ENCODE measurements at places on chromosomes 7 and 10.

DNA sequence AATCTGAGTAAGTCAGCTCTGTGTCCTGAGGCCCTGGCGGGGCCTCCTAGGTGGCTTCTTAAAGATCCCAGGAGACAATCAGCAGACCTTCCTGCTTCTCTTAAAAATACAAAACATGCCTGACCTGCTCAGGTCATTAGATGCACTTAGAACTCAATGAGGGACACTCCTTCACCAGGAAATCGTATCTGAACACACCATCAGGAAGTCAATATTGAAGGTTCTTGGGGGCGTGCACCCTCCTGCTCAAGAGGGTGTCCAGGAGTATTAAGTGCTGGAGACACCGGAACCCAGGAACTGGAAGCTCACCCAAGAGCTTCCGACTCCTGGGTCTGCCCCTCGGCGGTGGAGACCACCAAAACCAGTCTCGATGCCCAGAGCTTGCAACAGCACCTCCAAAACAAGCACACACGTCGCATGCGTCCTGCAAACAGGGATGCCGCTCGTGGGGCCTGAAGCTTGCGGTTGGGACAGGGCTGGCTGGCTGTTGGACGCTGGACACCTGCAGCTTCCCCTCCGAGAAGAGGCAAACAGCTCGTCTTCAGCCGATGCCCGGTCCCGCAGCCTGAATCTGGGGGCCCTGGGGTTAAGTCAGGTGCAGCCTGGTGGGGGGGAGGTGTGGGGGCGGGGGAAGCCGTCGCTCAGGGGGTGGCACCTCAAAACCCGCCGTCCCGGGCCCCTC is 803 bp downstream of the RAPGEF5 start:
- peak; percentile 55 for DNase-seq

GRCh38 chr7:6200971-6201370 is 71.5 kb downstream of the CYTH3 start:
- no peak for DNase-seq

GRCh38 chr10:14396411-14397048 is 65.8 kb upstream of the FRMD4A start:
- DNase-seq: no peak

GRCh38 chr10:21501731-21502347 is 23.6 kb downstream of the SKIDA1 start:
- DNase-seq: no peak

- no peak for DNase-seq
Observed at GRCh38 chr7:102425639-102426267, 7.6 kb upstream of the ORAI2 start.

- DNase-seq: no peak
Observed at GRCh38 chr7:146700015-146700560, 583.5 kb downstream of the CNTNAP2 start.

- DNase-seq: no peak
Observed at GRCh38 chr7:106768324-106768751, 96.7 kb upstream of the PIK3CG start.

Measured in ecto neural progenitor cell (in vitro differentiated cells).